ENCODE measurements at places on chromosomes 1 and 21.
A peak's percentile ranks its signal among the peaks of the same experiment; 100 is the strongest.

GRCh38 chr21:39097981-39098380 lies 85.3 kb downstream of the PSMG1 start:
- no peak for DNase-seq

- DNase-seq: no peak
Observed at GRCh38 chr1:236108027-236108648, 34.2 kb upstream of the GPR137B start.

- DNase-seq: no peak
Observed at GRCh38 chr1:115815694-115816093, 25.2 kb downstream of the NHLH2 start.

DNA sequence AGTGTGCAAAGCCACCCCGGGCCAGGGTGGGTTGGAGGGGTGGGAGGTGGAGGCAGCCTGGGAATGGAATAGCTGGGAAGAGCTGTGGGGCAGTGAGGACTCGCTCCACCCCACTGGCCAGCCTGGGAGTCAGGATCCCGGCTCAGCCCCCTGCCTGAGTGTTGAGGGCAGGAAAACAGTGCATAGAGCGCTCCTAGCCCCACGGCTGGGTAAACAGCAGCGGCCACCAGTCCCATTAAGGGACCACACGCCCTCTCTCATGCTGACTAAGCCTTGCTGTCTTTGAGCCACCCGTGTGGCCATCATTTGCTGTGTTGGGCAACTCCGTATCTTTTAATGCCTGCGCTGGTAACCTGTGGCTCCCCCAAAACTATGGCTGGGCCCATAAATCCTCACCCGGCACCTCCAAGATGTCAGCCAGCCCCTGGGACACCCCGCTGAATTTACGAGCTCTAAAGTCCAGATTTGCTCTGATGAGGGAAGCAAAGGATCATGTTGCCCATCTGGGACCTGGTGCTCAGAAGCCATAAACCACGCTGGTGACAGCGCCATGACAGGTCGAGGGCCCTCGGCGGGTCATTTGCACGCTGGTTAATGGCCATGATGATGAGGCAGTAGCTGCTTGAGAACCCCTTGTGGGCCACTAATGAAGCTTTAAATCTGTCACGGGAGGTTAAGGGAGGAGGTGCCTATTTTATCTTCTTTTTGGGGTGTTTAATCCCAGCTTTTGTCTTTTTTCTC lies 34.9 kb downstream of the SYF2 start:
- DNase-seq: no peak

DNA sequence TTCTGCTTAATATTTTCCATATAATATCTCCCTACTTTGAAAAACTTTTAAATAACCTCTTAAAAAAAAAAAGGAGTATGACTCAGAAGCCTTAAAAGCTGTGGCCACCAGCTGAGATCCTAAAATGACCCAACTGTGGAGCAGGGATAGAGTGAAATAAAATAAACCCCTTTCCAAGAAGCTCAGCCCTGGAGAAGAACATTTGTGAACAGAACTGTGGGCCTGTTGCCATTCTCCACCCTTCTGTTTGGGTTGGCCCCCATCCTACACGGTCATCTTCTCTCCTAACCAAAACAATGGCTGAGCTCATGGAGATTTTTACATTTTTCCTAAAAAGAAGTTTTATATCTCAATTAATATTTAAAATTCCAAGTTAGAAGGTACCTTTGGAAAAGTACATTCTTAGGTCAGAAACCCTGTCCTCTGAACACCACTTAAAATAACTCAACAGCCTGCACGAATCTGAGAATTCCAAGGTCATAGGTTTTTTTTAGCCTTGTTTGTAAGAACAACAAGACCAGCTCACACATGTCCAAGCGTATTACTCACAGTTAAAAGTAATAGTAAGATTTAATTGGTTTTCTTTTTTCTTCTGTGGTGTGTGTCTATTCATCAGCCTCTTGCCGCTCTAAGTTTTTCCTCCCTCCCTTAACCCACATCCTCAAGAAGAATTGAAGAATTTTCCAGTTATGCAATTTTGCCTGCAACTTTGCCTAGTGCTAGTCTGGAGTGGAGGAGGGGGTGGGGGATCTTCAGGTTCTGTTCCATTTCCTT lies 107.7 kb upstream of the ERRFI1 start:
- DNase-seq: peak; percentile 94

DNA sequence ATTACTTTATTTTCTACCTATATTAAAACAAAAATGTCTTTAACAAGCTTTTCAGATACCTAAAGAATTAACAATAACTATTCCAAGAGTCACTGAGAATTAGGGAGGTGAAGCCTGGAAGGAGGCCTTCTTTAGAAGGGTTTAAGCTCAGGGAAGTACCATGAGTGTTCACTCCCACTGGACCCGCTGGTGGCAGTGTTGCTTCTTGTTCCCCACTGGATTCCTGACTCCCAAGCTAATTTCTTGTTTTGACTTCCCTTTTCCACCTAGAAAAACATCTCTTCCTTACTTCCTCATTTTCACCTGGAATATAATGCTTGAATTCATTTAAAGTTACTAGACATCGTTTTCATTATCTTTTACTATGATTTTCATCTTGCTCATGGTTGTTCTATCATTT lies 264.2 kb downstream of the HMCN1 start:
- no peak for DNase-seq

DNA sequence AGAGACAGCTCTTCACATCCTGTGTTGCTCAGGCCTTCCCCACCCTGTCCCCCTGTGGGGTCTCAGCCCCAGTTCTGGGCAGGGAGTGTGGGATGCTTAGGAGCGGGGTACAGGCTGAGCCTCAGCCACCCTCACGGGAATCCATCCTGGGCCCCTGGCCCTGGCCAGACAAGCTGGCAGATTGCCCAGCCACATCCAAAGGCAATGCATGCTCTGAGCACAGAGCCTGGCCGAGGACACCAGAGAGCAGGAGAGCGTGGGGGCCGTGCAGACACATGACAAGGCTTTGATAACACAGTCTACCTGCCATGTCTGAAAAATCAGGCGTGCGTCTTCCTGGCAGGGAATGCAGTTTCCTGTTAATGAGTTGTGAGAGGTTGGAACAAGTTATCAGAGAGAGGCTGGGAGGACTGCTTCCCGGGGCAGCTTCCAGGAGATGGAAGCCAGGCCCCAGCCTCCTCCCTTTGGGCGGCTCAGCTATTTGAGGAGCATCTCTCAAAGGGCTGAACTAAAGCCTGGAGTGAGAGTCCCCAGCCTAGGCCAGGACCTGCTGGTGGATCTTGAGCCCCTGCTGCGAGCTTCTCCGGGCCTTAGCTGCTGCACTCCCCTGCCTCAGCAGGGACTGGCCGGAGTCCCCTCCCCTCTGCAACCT lies 72.2 kb upstream of the SELENON start:
- DNase-seq: no peak

DNA sequence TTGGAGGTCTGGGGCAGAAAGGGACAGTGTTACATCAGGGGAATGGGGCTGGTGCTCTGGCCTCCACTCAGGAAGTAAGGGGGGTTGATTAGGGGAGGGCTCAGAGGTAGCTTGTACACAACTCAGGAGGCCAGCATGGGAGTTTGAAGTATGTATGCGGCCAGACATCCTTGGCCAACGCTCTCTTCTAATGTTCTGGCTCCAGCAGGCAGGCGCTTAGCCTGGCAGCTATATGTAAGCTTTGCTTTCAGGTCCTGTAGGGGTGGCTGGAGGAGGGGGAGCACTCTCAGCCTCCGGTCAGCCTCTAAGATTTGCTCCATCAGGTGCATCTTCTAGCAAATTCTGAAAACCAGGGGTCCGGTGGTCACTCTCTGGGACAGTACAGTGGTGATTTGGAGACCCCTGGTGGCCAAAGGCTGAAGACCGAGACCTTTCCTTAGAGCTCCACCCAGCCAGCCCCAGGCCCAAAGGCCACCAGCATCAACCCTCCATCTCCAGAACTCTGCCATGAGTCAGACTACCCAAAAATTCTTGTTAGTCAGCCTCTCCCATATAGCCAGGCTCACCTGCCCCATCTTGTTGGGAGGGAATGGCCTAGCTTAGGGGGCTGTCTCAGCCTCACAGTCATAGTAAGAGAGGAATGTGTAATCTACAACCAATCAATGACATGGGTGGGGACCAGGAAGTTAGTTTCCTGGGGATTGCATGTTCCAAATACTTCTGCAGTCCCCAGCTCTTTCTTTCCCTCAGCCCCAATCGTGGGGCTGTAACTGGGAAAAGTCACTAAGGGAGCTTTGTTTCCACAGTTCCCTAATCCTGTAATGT lies 9.7 kb upstream of the COL8A2 start:
- DNase-seq: peak; percentile 50

DNA sequence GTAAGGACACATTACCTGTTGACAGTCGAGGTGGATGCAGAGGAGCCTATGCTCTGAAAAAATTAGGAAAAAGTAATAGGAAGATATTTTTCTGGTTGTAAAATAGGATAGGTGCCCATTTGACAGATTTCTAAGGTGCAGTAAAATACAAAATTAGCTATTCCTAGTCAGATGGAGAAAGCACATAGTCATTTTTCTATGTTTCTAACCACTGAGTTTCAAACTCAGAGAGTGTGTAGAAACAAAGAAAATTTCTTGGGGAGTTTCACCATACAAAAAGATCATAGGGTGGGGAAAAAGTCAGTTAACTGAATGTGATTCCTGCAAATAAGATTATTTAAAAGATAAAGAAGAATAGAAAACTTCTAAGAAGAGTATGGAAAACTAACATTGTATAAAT lies 666.9 kb downstream of the KCNT2 start:
- DNase-seq: no peak

GRCh38 chr1:17617787-17618557 lies 78.5 kb downstream of the ARHGEF10L start:
- DNase-seq: no peak

- DNase-seq: no peak
Observed at GRCh38 chr1:31767225-31767624, 3.1 kb upstream of the ADGRB2 start.

DNA sequence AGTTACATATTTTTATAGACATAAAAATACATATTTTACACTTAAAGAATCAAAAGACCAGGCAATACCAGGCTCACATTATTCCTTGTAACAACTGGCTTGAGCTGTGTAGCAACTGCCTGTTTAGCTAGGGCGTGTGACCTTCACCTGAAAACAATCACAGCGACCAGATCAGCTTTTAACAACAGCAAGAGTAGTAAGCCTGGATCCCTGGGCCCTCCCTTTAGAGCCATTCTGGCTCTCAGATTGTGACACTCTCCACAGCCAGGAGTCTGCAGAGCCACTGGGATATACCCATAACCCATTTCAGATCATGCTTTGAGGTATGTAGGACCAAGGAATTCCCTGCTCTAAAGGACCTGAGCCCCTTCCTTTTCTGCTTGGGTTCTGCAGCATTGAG lies 29.4 kb upstream of the GNG4 start:
- no peak for DNase-seq

GRCh38 chr21:25878344-25878743 lies 143.6 kb downstream of the GABPA start:
- no peak for DNase-seq

DNA sequence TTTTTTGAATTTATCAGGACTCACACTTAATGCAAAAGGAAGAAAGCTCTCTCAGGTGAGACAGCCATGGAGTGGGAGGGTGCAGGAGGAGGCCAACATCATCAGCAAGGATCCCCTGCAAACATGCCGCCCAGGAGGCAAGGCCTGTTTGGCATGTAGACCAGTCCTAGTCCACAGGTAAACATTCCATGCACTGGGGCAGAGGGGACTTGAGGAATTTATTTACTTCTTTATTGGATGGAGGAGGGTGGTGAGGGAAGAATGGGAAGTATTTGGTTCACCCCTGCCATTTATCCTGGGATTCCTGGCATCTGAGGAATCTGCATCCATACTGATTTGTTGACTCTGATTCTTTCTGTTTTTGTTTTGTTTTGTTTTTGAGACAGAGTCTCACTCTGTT lies 1.5 kb upstream of the UQCRHL start:
- no peak for DNase-seq

DNA sequence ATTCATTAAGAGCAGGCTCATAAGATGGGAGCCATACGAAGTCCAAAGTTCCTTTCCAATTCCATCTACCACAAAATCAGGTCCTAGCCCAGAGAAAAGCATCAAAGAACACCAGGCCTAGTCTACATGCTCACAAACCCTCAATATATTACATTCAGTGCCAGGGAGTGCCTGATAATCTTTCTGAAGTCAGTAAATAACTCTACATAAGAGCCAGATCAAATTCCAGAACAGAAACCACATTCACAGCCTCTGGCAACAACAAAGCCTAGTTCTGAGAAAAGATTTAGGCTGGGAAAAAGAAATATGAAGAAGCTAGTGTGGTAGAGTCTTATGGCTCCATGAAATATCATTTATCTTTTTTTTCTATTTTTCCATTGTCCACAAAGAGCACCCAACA lies 40.5 kb upstream of the RBBP5 start:
- peak; percentile 29 for DNase-seq

- no peak for DNase-seq
Observed at GRCh38 chr1:6560267-6560666, 5.2 kb downstream of the TAS1R1 start.

DNA sequence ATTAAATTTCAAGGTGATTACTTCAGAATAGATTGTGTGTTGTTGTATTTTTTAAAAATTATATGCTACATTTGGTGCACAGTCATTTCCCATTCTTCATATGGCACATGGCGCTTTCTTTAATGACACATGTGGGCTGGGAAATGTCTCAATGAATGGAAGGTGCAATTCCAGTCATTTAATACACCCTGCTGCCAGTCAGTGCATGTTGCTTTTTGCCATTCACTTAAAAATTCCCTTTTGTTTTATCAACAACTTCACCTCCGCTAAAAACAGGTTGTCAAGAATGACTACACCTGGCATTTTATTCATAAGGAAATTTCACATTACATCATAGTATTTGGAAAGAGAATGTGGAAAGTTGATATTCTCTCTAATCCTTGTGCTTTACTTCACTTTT lies 716.4 kb upstream of the ADAMTS5 start:
- DNase-seq: no peak

DNA sequence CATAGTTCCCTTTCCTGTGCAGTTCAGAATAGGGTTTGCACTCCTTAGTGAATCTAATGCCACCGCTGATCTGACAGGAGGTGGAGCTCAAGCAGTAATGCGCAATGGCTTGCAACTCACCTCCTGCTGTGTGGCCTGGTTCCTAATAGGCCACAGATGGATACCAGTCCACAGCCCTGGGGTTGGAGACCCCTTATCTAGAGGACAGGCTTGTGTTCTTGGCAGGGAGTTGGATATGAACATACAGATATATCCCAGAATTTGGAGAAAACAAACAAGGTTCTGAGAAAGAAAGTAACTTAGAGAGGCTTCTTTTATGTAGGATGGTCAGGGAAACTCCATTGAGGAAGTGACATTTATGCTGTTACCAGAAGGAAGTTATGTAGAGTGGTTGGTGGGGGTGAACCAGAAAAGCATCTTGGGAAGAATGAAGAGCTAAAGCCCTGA lies 5.1 kb upstream of the PTPRC start:
- DNase-seq: no peak

- DNase-seq: no peak
Observed at GRCh38 chr1:153651771-153652170, 6.7 kb upstream of the SNAPIN start.

- DNase-seq: no peak
Observed at GRCh38 chr1:186149591-186149990, 225.5 kb downstream of the TPR start.
